NCI-H1105 (cell line): ENCODE measurements at places on chromosomes 13 and 19.
A peak's percentile ranks its signal among the peaks of the same experiment; 100 is the strongest.

- peak; percentile 21 for DNase-seq
Observed at GRCh38 chr19:1650650-1651567, 1.5 kb downstream of the TCF3 start.

DNA sequence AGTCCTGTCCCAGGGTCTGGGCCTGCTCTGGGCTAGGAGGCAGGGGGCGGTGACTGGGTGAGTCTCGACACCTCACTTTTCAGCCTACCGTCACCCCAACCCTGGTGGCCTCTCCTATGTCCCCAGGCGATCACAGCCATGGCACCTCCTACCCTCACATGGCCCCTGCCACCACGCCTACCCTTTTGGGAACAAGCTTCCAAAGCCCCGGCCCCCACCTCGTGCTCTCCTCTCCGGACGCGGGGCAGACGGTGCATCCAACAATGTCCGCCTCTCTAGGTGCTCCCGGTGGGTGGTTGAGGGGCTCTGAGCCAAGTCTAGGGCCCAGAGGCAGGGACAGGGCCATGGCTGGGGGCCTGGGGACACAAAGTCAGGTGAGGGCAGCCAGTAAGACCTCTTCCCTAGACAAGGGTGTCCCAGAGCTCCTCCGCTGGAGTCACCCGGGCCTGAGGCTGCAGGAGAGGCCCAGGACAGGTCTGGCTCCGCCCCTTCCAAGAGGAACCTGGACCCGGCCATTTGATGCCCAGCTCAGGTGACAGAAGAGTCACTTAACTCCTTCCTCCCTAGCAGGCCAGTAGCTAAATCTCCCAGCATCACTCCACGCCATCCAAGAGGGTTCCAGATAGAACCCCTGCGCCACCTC is at the start of gene SYNE4:
TSS of gene SYNE4 (minus strand) at position 478 of the 643 bp plus-strand sequence. CDS start at position 346, 132 bp downstream.
- DNase-seq, result peak; percentile 17

GRCh38 chr13:78228211-78228610 is 309.6 kb upstream of the EDNRB start:
- no peak for DNase-seq

DNA sequence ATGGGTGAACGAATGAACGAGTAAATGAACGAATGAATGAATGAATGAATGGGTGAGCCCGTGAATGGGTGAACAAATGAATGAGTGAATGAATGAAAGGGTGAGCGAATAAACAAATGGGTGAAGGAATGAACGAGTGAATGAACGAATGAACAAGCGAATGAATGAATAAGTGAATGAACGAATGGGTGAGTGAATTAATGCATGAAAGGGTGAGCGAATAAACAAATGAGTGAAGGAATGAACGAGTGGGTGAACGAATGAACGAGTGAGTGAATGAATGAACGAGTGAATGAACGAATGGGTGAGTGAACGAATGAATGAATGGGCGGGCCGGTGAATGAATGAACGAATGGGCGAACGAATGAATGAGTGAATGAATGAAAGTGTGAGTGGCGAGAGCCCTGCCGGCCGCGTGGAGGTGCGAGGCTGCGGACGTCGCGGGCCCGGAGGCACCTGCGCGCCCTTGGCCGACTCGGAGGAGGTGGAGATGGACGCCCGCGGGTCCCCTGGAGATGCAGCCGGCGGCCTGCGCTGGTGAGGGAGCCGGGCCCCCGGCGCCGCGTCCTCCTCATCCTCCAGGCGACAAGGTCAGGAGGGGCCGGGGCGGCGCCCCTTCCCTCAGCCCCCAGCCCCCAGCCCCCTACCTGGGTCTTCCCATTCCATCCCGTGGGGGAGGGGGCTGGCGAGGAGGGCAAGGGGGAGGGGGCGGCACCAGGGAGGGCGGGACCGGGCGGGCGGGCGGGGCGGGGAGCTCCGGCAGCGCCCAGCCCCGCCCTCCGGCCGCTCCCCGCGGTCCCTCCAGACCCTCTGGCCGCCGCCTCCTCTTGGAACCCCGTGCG is 15.4 kb downstream of the ANKRD24 start:
- no peak for DNase-seq

DNA sequence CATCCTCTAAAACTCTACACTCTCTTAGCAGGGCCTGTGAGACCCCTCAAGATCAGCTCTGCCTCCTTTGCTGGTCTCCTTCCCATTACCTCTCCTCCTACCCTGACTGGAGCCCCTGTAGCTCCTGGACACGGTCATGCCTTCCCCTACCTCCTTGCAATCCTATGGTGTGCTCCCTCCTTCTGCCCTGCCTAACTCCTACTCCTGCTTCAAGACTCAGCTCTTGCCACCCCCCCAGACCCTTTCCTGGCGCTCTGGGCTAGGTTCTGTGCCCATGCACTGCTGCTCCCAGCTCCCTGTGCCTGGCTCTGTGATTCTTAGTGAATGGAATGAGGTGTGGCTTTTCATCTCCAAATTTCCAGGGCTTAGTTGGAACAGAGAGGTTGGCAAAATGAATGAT is 28.0 kb upstream of the TPTE2 start:
- no peak for DNase-seq

DNA sequence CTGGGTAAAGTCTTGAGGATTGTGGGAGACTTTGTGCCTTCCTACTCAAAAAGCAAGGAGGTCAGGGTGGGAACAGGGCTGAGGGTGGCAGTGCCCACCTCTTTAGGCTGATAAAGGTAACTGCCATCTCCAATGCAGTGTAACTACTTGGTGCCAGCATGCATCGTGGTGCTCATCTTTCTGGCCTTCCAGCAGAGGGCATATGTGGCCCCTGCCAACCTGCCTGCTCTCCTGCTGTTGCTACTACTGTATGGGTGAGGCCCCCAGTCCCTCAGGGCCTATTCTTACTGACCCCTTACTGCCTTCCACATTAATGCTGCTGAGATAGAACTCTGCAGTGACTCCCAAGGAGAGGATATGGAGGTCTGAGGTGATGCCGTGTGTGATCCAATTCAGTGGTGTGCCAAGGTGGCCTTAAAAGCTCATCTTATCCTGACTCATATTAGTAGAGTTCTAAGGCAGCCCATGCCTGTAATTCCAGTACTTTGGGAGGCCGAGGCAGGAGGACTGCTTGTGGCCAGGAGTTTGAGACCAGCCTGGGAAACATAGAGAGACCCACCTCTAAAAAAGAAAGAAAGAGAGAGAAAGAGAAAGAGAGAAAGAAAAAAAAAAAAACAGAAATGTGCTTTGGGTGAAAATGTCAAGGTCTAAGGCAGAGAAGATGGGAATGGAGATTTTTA is 9.7 kb upstream of the ARHGAP45 start:
- no peak for DNase-seq

GRCh38 chr19:50854636-50855410 is at the start of gene KLK3:
KLK3 (plus strand) TSS chr19:50854915; CDS start chr19:50854956, 41 bp downstream.
- DNase-seq, result no peak

DNA sequence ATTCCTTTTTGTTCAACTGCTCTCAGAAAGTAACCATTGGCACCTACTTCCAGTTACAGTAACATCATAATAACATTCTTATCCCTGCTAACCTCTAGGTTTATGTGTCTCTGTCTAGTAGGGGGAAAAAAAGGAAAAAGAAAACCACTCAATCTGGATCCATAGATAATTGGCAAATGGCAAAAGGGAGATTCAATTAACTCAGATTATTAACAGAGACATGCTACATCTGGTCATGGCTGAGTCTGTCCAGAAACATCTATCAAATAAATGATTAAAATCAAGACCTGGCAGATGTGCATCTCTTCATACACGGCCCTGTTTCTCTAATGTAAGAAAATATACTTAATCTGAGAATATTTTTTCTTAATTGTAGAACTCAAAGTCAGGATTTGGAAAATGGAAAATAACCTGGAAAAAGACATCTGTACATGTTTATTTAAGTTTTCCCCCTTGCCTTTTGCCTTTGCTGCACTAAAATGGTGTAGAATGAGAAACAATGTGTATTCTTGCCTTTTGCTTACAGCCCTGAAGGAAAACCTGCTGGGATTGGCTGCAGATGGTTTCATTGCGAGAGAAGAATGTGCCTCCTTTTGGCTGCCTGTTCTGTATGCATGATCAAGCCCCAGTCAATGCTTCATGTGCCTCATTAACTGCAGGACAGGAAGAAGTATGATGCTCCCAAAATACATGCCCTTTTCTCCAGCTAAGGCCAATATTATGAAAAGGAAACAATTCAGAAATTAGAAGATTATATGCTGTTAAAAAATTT is 921.6 kb upstream of the PCDH20 start:
- DNase-seq, result no peak

DNA sequence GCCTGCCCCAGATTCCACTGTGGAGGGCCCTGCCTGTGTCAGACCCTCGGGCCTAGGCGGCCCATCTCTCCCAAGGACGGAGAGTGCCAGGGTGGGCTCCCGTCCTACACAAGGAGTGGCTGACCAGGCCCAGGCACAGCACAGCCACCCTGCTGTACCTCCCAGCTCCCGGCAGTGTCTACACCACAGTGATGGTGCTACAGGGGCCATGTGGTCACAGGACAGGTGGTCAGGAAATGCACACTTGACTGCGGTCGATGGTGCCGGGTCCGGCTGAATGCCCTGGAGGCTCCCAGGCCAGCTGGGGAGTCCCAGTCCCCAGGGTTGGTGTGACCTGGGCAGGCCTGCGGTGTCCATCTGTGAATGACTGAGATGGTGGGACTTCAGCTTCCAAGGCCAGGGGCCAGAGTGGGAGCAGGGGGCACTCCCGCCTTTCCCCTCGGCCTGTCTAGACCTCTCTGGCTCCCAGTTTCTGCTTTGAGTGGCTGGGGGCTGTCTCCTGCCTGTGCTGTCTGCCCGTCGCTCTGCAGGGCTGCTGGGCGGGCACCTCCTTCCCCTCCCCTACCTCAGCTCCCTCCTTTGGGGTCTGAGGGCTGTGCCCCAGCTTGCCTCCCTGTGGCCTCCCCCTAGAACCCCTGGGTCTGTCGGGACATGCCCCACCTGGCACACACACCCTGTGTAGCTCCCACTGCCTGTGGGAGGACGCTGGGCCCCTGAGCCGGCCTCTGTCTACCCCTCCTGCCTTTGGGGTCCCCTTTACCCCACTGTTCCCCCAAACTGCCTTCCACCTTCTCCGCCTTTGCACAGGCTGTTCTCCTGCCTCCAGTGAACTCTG is 12.5 kb downstream of the DDA1 start:
- no peak for DNase-seq

- no peak for DNase-seq
Observed at GRCh38 chr19:27392027-27392632, 1820.8 kb downstream of the UQCRFS1 start.

- no peak for DNase-seq
Observed at GRCh38 chr19:20840371-20840770, 64.3 kb downstream of the ZNF66 start.

DNA sequence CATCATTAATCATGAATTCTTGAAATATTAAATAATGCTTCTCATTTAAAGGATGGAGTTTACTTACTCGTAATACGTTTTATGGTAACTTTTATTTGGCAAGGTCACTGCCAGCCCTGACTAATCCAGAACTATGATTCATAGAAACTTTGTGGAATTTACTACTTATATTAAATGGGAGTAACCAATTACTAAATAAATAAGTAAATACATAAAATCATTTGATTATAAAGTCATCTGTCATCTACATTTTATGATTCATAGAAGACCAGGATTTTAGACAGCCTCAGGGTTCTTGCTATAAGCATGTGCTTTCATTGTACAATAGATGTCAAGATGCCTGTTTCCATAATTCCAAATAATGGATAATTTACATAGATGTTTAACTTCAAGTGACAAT is 611.1 kb downstream of the TBC1D4 start:
- no peak for DNase-seq

DNA sequence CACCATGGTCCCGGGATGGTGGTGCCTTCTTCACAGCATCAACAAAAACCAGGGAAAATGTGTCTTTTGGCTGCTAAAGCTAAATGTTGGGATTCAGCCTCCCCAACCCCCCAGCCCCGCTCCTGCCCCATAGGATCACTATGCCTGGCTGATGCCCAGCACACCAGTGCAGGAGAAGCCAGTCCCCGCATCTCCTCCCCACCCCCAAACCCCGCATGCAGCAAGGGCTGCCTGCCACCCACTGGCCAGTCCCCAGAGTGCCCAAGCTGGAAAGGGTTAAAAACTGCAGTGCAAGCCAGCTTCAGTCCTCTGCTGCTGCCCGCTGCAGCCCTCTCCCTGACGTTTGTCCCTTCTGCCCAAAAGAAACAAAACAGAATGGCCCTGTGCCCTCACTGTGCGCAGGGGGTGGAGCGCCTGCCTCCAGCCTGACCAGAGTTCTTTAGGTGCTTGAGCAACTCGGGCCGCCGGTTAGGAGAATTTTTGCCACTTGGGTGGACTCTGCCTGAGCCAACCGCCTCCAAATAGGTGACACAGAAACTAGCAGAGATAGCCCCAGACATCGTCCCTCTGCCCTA is 3.7 kb downstream of the CALM3 start:
- no peak for DNase-seq

- DNase-seq, result no peak
Observed at GRCh38 chr13:83794583-83794982, 87.7 kb downstream of the SLITRK1 start.

GRCh38 chr13:95246292-95247082 is 54.8 kb downstream of the ABCC4 start:
- peak; percentile 77 for DNase-seq

DNA sequence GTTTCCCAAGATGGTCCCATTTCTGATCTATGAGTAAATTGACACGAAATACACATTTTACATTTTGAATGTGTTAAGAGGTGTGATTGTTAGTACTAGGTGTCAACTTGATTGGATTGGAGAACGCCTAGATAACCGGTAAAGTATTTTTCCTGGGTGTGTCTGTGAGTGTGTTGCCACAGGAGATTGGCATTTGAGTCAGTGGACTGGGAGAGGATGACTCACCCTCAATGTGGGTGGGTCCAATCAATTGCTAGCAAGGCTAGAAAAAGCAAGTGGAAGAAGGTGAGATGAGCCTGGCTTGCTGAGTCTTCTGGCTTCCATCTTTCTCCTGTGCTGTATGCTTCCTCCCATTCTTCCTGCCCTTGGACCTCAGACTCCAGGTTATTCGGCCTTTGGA is 960.7 kb upstream of the PCDH9 start:
- DNase-seq, result no peak

- DNase-seq, result no peak
Observed at GRCh38 chr19:1457031-1457739, 7.3 kb downstream of the APC2 start.

- DNase-seq, result no peak
Observed at GRCh38 chr19:6088602-6089049, 21.7 kb downstream of the RFX2 start.

GRCh38 chr13:81388400-81388799 is 1047.5 kb upstream of the SPRY2 start:
- no peak for DNase-seq

DNA sequence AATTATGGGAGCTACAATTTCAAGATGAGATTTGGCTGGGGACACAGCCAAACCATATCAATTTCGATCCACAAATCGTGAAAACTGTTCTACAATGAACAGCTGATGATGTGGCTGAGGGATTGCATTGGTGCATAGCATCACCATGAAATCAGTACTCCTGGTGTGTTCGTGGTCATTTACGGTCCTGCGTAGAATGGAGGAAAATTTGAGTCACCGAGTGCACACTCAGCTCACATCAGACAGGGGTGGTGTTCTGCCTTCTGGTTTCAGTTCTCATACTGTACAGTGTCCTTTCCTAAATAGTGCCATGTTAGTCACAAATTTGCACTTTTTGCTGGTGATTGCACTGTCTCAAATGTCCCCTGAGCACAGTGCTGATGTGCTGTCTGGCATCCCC is 39.2 kb downstream of the MYH14 start:
- no peak for DNase-seq

- DNase-seq, result no peak
Observed at GRCh38 chr19:9981406-9982260, 28.7 kb downstream of the COL5A3 start.

GRCh38 chr19:18481505-18482222 is 40.2 kb downstream of the ELL start:
- no peak for DNase-seq
